ENCODE measurements at places on chromosomes 4 and X.
A peak's percentile ranks its signal among the peaks of the same experiment; 100 is the strongest.

DNA sequence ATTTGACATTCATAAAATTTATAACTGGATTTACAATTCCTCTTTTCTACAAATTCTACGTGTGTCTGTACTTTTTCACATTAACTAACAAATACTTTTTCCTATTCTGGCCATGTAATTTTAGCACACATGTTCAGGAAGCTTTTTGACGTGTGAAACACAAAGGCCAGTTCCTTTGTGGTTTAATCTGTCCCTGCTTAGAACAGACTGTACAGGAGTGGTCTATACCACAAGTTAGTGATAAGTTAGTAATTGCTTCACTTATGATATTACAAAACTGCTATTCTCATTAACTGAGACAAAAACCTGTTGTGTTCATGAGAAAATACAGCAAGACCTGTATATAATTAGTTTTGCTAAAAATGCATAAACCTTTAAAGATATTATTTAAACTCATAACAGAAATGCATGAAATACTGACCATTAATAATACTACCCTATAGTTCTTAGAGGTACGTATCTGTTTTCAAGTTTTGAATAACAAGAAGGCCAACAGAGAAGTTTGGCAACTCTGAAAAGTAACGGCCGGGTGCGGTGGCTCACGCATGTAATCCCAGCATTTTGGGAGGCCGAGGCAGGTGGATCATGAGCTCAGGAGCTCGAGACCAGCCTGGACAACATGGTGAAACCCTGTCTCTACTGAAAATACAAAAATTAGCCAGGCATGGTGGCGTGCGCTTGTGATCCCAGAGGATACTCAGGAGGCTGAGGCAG, 13.7 kb upstream of the AREG start:
- DNase-seq, result no peak

DNA sequence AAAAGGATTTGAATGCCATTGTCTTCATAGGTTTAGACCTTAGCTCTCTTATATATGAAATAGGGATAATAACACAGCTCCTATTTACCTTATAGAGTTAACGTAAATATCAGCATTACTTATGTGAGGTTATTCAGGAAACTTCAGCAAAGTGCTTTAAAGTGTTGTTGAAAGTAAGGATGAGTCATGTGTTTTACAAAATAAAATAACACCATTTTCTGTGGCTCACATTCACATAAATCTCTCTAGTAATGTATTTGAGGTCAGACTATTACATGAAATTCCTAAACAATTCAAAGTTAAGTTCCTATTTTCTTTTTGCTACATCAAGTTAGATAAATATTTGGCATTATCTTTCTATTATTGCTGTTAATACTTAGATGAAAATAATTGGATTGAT, 2.9 kb downstream of the GNRHR start:
- DNase-seq, result no peak

DNA sequence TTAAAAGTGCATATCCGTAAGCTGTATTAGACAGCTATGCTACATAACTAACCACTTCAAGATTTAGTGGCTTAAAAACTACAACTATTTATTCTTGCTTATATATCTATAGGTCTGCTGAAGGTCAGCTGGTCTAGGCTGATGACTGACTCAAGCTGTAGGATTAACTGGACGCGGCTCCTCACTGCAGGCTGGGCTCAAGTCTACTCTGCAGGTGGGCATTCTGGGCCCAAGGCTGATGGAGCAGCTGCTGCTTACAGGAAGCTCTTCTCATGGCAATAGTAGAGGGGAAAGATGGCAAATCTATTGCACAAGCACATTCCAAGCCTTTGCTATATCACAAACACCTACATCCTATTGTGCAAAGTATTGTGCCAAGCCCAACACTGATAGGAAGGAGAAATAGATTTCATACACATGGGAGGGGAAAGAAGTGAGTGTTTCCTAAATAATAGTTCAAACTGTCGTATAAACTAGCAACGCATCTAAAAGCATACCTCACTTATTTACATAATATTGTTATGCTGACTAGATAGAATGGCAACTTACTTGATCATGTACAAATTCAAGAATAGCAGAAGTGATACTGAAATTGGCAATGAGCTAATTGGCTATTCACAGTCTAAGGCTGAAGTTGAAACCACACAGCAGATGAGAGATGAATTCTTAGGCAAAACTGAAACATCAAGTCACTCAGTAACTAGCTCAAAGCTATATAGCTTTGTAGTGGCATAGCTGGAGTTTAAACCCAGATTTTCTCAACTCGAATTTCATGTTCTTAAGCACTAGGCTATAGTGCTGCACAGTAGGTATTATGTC, 263.8 kb downstream of the NKX6-1 start:
- DNase-seq, result no peak

- no peak for DNase-seq
Observed at GRCh38 chr4:142150483-142150882, 514.1 kb downstream of the IL15 start.

DNA sequence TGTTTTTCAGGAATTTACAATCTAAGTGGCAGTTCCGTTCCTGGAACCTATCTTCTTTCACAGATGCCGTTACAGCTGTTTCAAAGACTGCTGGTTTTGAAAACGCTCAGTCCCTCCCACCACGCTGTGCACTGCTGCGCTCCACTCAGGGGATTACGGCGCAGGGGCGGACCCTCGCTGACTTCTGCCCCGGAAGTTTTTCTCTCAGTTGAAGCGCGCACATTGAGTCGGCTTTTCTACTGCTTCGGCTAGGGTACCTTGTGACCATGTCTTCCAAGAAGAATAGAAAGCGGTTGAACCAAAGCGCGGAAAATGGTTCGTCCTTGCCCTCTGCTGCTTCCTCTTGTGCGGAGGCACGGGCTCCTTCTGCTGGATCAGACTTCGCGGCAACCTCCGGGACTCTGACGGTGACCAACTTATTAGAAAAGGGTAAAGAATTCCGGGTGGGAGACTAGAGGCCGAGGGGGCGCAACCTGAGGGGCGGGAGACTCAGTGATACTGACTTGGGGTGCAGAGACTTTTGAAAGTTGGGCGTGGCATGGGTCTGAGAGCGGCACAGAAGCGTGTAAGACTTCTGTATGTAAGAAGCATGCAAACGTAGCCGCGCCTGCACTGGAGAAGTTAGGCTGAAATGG, 597 bp upstream of the NUDT6 start:
- DNase-seq, result peak; percentile 91

DNA sequence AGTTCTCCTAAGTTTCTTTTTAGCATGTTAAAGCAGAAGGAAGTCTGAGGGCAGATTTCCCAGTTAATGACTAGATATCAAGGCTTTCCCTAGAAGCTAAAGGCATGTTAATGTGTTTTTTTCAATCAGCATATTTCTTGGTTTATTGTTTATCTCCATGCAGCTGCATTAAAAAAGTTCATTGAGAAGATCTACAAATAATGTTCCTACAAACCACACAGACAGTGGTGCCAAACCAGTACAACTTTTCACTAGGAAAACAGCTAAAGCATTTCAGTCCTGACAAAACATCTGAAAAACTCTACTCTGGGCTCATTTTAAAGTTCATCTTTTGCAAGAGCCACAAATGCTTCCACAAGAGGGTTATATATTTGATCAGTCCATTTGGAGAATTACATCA, 320.0 kb downstream of the ADGRL3 start:
- DNase-seq, result no peak

- DNase-seq, result no peak
Observed at GRCh38 chr4:78068481-78068880, 11.4 kb downstream of the FRAS1 start.

GRCh38 chr4:22515145-22515887, 550 bp downstream of the ADGRA3 start:
- DNase-seq, result peak; percentile 68

DNA sequence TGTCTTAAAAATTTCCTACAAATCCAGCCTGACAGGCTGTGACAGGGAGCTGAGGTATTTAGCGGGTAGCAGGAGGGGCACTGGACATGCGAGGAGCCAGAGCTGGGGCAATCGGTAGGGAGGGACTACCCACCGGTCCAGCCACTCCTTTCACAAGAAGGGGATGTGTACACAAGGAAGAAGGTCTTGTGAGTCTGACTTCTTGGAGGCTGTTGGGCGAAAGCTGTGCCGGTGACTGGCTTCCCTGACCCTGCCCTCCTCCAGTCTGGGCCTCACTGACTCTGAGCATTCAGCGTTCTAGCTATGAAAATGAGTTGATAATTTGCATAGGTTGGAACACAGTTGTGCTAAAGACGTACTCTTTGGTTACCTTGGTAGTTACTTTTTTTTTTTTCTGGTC, 12.7 kb upstream of the CXCL8 start:
- no peak for DNase-seq

DNA sequence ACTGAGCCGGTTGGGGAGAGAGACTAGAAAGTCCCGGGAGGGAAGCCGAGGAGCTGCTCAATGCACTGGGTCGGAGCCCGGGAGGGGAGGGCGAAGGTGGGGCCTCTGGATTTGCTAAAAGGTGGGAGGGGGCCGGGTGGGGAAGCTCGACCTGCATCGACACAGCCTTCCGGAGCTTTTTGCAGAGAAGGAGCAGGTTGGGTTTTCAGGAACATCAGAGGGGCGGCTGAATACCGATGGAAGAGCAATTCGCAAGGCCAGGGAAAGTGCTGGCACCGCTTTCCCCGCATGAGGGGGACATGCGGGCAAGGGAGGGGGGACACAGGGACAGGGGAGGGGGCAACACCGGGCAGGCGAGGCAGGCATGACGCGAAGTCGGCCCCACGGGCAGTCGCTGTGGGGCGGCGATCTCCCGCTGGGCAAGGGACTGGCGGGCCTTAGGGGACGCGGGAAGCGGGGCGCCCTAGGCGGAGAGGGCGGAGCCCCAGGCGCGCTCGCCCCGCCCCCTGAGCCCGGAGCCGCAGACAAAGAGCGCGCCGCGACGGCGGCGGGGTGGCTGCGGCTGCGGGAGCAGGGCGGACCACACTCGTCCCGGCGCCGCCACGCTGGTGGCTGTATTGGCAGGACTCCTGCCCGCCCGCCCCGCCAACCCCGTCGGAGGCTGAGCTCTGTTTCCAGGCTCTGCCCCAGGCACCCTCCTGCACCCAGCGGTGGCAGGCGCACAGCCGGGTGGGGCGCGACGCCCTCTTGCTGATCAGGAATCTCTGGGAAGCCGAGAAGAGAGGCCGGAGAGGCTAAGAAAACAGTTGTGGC, 11.6 kb downstream of the PDZD4 start:
- no peak for DNase-seq

GRCh38 chr4:632196-632790, 6.9 kb downstream of the PDE6B start:
- no peak for DNase-seq

- no peak for DNase-seq
Observed at GRCh38 chr4:1295405-1296055, 5.8 kb downstream of the MAEA start.

GRCh38 chrX:13374364-13374763, 54.5 kb upstream of the ATXN3L start:
- DNase-seq, result no peak

GRCh38 chrX:79452881-79453280, 85.7 kb upstream of the ITM2A start:
- DNase-seq, result no peak

All from hindlimb muscle (tissue), 1 donor.